HuH-7.5 (cell line): ENCODE measurements at places on chromosomes 13 and 19.
A peak's percentile ranks its signal among the peaks of the same experiment; 100 is the strongest.

DNA sequence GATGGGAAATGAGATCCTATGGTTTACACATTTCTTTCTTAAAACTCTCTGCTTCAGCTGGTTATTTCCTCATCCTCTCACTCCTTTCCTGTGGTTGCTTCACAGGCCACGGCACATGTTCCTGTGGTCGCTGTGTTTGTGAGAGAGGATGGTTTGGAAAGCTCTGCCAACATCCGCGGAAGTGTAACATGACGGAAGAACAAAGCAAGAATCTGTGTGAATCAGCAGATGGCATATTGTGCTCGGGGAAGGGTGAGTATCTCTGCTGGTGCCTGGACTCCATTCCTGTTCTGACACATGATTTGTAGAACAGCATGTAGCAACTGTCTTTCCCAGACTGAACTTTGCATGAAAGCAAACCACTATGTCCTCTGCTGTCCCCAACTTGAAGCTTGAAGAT, 254.2 kb downstream of the ITGBL1 start:
- DNase-seq: no peak

DNA sequence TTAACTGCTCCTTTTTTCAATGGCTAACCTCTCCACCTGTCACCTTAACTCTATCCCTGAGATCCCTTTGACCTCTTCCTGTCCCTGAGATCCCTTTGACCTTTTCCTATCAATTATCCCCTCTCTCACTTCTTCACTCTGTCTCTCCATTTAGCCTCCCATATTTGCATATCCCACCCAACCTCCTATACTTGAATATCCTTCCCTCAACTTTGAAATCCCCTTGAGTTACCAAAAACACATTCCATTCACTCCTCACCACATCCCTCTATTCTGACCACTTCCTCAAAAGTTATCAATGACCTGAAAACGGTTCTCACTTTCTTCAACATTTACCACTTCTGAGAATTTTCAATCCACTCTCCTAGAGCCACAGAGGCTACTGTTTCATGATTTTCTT, 3.0 kb downstream of the MYCBP2 start:
- DNase-seq: no peak

- DNase-seq: no peak
Observed at GRCh38 chr13:51541809-51542258, 42.4 kb upstream of the WDFY2 start.

GRCh38 chr19:18502638-18503294, 19.1 kb downstream of the ELL start:
- no peak for DNase-seq

DNA sequence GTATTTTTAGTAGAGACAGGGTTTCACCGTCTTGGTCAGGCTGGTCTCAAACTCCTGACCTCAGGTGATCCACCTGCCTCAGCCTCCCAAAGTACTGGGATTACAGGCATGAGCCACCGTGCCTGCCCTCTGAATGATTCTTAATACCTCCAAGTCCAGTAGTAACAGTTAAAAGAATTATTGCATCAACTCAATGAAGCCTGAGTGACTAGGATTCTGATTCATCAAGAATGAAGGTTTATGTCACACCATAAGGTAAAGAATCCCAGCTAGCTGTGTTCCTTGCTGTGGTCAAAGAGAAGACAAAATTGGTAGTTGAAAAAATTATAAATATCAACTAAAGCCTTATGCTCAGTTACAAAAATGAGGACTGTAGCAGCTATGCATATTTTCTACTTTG, 81.2 kb upstream of the ABCC4 start:
- no peak for DNase-seq

DNA sequence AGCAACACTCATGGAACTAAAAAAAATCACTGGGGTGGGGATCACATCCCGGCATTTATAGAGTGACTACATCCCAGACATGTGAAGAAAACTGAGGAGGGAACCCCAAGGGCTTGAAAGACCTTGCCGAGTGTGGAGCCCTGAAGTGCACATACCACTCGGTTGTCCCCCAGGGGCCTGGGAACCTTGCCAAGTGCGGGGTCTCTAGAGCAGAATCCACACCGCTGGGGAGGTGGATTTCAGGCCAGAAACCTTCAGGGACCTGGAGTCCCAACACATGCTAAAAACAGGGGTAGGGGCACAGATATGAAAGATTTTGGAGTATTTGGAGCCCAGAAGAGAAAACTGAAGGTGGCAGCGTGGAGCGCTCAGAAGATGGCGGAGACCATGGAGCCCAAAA, 35.2 kb downstream of the ERICH4 start:
- no peak for DNase-seq

GRCh38 chr13:84739021-84739420, 856.7 kb upstream of the SLITRK1 start:
- no peak for DNase-seq

DNA sequence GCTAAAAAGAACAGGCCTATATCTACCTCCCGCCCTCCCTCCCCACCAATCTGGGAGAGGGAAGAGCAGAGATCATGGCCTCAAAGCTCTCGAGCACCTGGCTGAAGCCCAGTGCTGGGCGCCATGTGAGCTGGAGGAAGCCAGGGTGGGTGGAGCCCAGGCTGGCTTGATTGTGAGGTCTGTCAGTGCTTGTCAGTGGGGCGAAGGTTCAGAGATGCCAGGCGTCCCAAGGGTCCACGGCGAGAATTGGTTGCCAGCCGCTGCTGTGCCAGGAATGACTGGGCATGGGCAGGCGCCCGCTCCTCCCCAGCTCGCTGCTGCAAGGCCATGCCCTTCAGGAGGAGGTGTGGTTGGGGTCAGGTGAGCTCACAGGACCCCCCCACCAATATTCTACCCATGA, 11.5 kb downstream of the BEST2 start:
- DNase-seq: no peak

DNA sequence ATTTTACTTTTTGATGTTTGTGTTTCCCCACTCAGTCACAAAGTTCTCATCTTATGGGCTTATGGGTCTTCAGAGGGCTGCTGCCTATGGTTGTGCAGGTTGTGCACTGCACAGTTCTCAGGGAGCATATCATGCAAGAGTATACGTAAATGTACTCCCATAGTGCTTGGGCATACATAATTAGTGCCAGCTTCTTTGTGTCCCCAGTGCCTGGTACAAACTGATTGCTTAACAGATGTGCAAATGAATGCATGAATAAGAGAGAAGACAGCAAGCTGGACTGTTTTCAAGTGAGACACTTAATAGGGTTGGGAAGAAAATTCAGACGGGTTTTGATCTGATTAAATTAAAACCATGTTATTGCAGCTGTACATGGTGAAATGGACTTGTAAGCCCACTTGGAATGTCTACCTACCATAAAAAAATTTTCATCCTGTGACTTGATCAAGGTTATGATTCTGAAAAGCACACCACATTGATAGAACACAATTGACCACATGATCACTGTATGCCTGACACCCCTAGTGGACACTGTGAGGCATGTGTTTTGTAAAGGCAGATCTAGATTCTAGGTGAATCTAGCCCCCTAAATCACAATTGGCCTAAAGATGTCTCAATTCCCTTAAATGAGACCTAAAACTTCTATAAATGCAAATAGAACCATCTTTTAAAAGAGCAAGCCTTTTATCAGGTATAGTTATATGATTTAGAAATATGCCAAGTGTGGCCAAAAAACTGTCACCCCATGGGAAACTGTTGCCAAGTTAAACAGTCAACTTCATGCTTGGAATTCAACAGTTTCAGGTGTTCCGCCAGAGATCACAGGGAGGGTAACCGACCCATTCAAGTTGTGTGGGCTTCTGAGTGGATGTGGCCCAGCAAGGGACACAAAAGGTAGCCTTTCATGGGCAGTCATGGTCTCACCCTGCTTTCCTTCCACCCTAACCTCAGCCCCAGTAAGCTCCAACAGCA, 27.9 kb downstream of the FAM124A start:
- peak; percentile 45 for DNase-seq

- DNase-seq: no peak
Observed at GRCh38 chr13:93755341-93755740, 528.7 kb downstream of the GPC6 start.

DNA sequence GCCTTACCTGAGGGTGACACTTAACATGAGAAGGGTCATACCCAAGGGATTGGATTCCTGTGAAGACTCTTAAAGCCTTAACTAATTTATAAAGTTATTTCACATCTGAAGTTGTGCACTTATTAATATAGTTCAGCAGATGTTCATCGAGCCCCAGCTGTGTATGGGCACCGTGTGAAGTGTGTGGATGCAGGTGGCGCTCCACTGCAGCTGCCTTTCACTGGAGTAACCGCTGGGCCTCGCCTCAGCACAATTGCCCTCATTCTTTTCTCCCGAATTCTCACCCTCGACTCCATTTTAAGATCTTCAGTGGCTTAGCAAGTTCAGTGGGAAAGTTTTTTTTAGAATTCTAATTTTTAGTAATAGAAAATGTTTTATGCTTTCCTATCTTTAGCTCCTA, 66.2 kb downstream of the DPY19L3 start:
- DNase-seq: no peak

DNA sequence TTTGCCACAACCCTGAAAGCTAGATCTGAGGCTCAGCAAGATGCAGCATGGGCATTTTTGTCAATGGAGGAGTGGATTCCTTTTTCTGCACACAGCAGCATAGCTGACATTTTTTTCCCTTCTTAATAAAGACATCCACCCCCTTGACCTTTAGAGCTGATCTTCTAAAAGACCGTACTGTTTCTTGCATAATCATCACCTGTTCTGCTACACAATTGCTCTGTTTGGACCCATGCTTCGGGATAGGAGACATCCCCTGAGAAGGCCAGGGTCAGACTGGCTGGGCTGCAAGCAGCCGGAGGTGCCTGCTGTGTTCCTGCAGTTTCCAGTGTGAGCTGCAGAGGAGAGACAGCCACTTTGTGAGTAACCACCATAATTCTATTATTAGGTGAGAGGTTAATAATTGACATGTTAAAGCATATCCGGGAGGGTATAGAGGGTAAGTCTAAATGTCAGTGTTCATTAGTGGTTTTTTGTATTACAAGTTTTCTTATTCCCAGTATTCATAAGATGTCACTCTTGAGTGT, 108.5 kb upstream of the C1QTNF9B start:
- no peak for DNase-seq

GRCh38 chr13:33487575-33488243, 202.2 kb upstream of the STARD13 start:
- DNase-seq: peak; percentile 7

- DNase-seq: no peak
Observed at GRCh38 chr13:44089452-44089851, 209.7 kb downstream of the LACC1 start.

DNA sequence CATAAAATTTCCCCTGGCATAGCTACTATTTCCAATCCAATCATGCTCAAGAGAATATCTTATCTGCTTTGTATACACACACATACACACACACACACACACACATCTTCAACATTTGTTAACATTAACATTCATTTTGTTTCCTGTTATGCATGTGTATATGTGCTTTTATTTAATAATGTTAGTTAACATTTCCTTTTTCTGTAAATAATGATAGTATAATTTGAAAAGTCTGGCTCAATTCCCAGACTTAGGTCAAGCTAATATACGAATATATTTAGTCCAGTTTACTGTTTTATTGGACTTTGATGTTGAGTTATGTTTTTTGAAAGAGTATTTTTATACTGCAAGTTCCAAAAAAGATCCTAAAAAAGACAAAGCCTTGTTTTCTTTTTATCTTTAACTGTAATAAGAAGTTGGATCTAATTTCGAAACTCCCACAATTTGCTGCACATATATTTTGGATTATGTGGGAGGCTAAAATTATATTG, 1072.4 kb downstream of the EFNB2 start:
- no peak for DNase-seq

DNA sequence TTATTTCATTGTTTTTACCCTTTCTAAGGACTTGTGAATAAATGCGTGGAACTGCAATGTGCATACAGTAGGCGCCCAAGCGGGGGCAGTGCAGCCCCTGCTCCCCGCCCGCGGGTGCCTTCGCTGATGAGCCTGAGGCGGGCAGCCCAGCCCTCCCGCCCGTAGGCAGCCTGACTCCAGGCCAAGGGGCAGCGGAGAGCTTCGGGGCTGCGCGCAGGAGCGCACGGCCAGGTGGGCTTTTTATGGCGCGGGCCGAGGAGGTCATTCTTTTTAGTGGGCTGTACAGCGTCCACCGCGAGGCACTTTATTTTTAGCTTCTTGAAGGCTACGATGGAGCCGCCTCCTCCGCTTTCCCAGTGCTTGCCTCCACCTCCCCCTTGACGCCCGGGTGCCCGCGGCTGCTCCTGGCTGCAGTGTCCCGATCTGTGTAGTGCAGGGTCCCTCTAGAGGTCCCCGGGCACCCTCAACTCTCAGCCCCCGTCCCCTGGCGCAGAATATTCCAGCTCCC, 60.5 kb downstream of the CCNE1 start:
- DNase-seq: peak; percentile 49

GRCh38 chr19:35938282-35939224, 2.4 kb downstream of the LRFN3 start:
- no peak for DNase-seq

DNA sequence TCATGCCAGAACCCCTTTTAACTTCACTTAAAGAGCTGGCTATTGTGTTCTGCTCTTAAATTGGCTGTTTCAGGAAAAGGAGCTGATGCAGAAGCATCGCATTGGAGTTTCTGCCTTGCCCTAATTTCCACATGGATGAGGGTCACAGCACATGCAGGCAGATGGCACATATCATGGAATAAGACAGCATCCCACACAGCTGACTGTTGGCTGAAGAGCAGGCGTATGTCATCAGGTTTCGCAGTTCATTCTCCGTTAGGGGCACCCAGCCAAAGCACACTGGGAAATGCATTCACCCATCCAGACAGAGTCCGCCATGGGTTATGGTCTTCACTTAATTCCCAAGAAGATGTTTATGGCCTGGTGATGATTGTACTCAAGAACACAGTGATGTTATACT, 572.5 kb downstream of the LIG4 start:
- no peak for DNase-seq

GRCh38 chr13:102873653-102874052, 27.8 kb downstream of the ERCC5 start:
- DNase-seq: no peak

DNA sequence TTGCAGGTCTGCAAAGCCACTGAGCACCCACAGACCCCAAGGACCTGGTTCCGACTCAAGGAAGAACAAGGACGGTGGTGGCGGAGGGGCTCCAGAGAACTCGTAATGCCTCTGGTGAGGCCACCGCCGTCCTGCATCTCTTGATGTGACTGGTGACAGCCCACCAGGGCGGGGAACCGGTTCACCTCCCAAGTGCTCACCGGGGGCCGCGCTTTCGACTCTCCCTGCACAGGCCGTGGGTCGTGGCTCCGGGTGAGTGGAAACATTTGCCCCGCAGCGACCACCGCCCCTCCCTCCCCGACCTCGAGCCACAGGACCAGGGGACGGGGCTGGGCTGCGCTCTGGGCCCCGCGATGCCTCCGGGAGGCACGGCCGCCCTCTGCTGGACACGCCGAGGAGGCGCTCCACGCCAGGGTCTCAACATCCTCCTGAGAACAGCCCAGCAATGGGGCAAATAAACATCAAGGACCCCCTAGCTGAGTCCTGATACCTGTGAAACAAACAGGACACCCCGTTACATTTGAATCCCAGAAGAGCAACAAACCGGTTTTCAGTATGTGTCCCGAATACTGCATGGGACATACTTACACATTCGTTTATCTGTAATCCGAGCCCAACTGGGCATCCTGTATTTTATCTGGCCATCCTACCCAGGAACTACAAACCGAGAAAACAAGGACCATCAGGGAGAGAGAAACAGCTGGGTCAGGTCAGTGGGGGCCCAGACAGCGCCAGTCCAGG, 3.9 kb upstream of the PLPP2 start:
- peak; percentile 93 for DNase-seq

GRCh38 chr13:49409008-49409407, 34.9 kb downstream of the CAB39L start:
- no peak for DNase-seq

- no peak for DNase-seq
Observed at GRCh38 chr19:27776020-27776419, 1436.9 kb downstream of the UQCRFS1 start.

- no peak for DNase-seq
Observed at GRCh38 chr13:51235186-51235585, 13.0 kb downstream of the FAM124A start.
